ENCODE measurements at places on chromosomes 2 and 18.

DNA sequence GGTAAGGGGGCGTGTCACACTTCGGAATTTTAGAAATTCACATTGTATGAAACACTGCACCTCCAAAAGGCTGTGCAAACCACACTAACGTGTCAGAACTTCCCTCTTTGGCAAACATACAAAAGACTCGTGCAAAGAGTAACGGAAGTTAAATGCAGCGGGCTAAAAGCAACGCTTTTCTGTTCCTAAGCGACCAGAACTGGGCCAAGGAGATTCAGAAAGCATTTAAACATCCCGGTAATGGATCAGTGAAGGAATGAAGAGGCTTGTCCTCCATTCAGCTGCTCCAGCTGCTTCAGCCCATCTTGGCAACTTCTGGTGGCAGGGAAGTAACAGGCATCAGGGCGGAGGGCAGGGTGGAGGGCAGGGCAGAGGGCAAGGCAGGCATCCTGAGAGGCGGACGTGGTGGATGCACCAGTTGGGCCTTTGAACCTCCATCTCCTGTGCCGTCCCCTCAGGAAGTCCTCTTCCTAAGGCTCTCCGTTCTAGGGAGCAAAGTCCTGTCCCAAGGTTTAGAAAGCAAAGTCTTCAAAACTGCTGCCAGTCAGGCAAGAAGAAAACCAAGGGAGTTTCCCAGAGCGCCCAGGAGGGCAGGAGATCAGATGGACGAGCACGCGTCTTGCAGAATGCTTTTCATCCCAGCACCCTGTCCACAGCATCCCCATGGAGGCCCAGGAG is 230.7 kb downstream of the ZNF516 start:
- no peak for DNase-seq

DNA sequence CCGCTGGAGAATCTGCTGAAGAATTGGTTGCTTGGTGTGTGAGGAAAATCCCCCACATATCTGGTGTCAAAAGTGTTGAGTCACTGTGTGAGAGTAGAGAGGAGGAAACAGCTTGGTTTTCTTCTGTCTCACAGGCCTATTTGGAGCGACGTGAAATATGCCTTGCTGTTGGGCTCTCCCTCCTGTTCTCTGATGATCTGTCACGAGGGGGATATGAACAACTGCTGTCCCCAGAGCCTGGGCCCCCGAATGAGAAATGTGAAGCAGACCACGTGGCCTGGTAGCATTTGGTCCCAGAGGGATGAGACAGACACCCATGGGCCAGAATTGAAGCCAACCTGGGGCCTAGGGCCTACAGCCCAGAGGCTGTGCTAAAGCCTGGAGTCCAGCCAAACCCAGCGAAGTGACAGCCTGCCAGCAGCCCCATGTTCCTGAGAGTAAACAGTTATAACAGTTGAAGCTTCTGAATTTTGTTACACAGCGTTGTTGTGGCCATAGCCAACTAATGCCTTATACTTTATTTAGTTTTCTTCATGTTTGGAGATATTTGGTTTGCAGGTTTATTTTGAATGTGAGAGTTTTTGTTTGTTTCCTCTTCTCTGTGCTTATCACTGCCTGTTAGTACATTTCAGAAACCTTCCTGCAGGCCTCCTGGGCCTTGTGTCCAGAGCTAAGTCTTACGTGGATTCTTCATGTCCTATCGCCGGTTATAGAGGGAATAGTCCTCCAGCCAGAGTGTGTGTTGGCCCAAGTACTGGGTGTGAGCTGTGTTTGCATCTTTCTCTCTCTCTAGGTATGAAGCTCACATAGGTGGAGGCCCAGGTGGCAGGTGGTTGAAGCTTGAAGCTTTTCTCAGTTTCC is 18.7 kb upstream of the COLEC12 start:
- DNase-seq: peak; percentile 9

GRCh38 chr2:234487356-234487755 is 9.5 kb downstream of the ARL4C start:
- DNase-seq: no peak

DNA sequence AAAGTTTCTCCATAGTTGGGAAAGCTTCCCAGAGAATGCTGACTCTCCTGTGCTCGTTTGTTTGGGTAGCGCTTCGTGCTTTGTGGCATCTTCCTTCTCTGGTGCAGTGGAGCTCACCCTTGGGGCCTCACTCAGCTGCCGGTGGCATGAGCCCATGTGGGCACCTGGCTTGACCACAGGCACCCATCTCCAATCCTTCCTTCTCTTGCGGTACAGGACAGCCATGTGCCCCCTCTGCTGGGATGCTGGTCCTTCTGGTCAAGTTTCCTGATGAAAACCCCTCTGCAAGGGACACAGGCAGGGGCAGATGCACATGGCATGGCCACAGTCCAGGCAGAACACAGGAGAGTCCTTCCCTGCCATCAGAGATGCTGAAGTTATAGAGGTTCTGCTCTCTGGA is 555.9 kb upstream of the HS6ST1 start:
- DNase-seq: no peak

Measured in NCI-H1694 (cell line).